ENCODE measurements at places on chromosomes 1 and 21. TPM values are rescaled to one million over a fixed set of nuclear protein-coding genes. Genes with fewer than 3 reads are reported as not detected.

DNA sequence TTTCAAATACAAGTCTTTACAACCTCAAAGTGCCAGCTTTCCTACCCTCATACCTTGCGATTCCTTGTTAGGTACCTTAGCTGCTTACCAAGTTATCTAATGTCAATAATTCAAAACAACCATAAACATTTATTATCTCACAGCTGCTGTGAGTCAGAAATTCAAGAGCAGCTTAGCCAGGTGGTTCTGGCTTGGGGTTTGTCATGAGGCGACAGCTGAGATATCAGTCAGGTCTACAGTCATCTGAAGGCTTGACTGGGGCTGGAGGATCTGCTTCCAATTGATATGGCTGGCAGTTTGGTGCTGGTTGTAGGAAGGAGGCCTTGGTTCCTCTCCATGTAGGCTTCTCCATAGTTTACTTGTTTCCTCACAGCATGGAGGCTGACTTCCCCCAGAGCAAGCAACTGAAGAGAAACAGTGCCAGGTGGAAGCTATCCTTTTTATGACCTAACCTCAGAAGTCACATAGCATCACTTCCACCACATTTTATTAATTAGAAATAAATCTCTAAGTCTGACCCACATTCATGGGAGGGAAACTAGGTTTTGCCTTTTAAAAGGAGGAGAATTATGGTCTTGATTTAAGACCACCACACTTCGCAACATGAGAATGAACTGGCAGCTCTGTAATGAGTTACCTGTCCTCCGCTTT is 103.3 kb upstream of the FGGY start:
- no peaks in the 10 kb centered on the region for H3K36me3 ChIP-seq
- DNase-seq = no peak
- H3K27ac ChIP-seq = no peak overlapping the region
- no peaks in the 10 kb centered on the region for H3K4me1 ChIP-seq
- no peaks in the 10 kb centered on the region for H3K27me3 ChIP-seq
- no peak overlapping the region for H3K4me3 ChIP-seq

DNA sequence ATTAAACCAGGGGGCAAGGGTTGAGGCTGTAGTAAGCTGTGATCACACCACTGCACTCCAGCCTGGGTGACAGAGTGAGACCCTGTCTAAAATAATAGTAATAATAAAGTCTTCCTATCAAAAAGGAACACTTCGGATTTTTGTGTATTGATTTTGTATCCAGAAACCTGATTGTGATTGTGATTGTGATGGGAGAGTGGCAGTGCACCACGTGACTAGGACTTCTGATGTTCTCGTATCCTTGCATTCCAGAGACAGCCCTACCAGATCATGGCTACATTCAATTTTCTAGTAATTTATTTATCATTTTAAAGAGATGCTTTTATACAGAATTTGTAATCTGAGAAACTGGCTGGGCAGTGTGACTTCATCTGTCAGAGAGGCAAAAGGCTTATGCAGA is 2.6 kb upstream of the KIF1B start:
- H3K4me1 ChIP-seq = peaks cover 6% of the 10 kb centered on the region
- no peak for DNase-seq
- no peaks in the 10 kb centered on the region for H3K36me3 ChIP-seq
- H3K27ac ChIP-seq = no peak overlapping the region

The BCL10 gene
- 19.8 TPM for total RNA-seq

The PLPPR4 gene
- 13.1 TPM for total RNA-seq

GRCh38 chr1:11770011-11770410 is 8.0 kb downstream of the C1orf167 start:
- no peak overlapping the region for H3K27ac ChIP-seq
- H3K4me1 ChIP-seq = no peaks in the 10 kb centered on the region
- DNase-seq = no peak

- peak overlapping the region; percentile 12 for H3K4me3 ChIP-seq
- H3K27me3 ChIP-seq = no peaks in the 10 kb centered on the region
- H3K36me3 ChIP-seq = no peaks in the 10 kb centered on the region
- peaks cover 6% of the 10 kb centered on the region for H3K4me1 ChIP-seq
Measured at GRCh38 chr1:183096894-183097293, 73.7 kb downstream of the LAMC1 start.

The ATP5PB gene
- 344 TPM for total RNA-seq

The FMOD gene
- total RNA-seq = 140 TPM

GRCh38 chr21:27397578-27397977 is 430.7 kb upstream of the ADAMTS5 start:
- no peak overlapping the region for H3K4me3 ChIP-seq
- H3K4me1 ChIP-seq = no peaks in the 10 kb centered on the region
- no peaks in the 10 kb centered on the region for H3K36me3 ChIP-seq
- no peak for DNase-seq

DNA sequence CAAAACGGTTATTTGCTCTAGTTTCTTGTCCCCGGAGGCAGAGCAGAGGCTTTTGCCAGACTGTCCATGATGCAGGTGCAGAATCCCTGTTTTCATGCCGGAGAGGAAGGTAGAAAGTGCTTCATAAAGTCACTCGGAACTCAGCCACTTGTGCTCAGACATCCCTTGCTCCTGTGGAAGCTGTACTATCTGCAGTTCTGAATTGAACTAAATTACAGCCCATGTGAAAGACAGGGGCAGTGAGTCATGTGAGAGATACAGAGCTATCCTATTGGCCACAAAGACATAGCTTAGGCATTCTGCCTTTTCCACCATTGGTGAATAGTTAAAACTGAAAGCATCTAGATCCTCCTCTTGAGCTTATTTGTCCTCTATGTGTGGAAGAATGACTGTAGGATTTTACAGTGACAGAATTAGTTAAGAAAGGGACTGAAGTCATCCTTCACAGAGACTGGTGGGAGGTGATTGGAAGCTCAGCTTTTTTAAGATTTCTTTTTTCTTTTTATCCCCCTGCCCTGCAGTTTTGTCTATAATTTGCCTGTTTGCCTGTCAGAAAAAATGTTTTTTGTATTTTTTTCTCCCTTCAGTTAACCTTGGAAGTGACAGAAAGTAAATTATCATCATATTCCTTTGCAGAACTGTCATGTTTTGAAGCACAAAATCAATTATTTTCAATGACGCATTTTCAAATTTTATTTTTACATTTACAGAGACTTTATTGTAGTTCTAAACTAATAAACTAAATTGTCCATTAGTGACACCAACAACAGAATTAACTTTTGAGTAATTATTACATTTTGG is 298.6 kb downstream of the PTPRC start:
- no peaks in the 10 kb centered on the region for H3K36me3 ChIP-seq
- peak overlapping the region; percentile 94 for H3K27ac ChIP-seq
- H3K27me3 ChIP-seq = no peaks in the 10 kb centered on the region

DNA sequence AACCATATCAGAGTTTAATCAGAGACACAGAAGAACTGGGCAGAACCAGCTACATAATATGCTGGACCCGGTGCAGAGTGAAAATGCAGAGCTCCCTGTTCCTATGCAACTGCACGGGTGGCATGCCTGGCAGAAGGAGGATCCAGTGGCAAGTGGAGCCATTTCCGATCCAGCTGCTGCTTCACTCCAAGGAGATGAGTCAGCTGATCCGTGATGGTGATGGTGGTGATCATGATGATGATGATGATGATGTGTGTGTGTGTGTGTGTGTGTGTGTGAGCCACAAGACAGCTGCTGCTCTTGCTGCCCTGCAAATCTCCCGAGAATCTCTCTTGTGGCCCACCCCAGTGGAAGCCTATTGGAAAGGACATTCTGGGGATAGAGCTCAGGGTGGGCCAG is 133.0 kb downstream of the URB2 start:
- H3K27me3 ChIP-seq = no peaks in the 10 kb centered on the region
- no peak for DNase-seq
- H3K4me3 ChIP-seq = no peak overlapping the region
- H3K4me1 ChIP-seq = no peaks in the 10 kb centered on the region
- no peak overlapping the region for H3K27ac ChIP-seq
- H3K36me3 ChIP-seq = no peaks in the 10 kb centered on the region

The CACNA1E gene
- total RNA-seq = 17.2 TPM

- no peak overlapping the region for H3K4me3 ChIP-seq
- H3K27me3 ChIP-seq = peaks cover 33% of the 10 kb centered on the region
- H3K36me3 ChIP-seq = no peaks in the 10 kb centered on the region
- no peak overlapping the region for H3K27ac ChIP-seq
- H3K4me1 ChIP-seq = peaks cover 28% of the 10 kb centered on the region
- no peak for DNase-seq
Measured at GRCh38 chr1:38131024-38131585, 84.5 kb upstream of the POU3F1 start.

DNA sequence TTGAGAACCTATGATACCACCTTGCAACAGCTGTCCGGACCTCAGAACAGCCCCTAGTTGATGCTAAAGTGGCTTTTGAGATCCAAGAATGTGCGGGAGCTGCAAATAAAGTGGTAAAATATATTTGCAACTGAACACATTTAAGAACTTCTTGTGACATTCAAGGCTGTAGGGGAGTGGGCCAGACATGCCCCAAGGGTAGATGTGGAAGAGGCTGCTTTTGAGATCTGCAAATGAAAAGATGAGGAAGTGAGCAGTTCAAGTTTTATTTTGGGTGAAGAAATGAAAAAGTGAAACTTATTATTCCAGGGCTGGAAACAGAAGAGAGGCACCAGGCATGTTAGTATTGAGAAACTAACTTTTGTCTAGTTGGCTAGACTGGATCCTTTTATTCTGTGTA is 359.5 kb upstream of the PLXNA2 start:
- no peaks in the 10 kb centered on the region for H3K27me3 ChIP-seq
- H3K4me1 ChIP-seq = peaks cover 5% of the 10 kb centered on the region
- H3K4me3 ChIP-seq = no peak overlapping the region
- H3K36me3 ChIP-seq = no peaks in the 10 kb centered on the region
- DNase-seq = no peak
- H3K27ac ChIP-seq = no peak overlapping the region

The GBP6 gene
- 0.22 TPM for total RNA-seq

The SPRR2E gene
- not detected for total RNA-seq

The PEA15 gene
- 135 TPM for total RNA-seq

All from spinal cord (tissue), 10 donors.